Stromal cell of bone marrow (primary cell): ENCODE measurements at places on chromosomes 1 and 21.

GRCh38 chr1:233916706-233917105, 12.2 kb downstream of the SLC35F3 start:
- no peak for DNase-seq

- no peak for DNase-seq
Measured at GRCh38 chr1:110918016-110918415, 45.1 kb downstream of the CD53 start.

GRCh38 chr1:183164340-183164739, 21.7 kb upstream of the LAMC2 start:
- DNase-seq, result no peak

DNA sequence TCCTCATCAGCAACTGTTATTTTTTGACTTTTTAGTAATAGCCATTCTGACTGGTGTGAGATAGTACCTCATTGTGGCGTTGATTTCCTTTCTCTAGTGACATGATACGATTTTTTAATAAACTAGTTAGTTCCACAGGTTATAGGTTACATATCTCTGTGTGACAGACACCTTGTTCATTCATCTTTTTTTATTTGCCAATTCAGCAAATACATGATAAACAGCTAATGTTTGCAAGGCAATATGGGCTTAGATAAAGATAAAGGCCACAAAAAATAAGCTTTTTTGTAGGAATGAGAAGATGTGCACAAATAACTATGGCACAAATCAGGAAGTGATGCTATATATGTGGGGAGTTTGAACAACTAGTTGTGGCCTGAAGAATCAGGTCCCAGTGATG, 366.8 kb downstream of the HLX start:
- no peak for DNase-seq

GRCh38 chr1:90509225-90510048, 207.7 kb downstream of the BARHL2 start:
- no peak for DNase-seq

GRCh38 chr1:214329470-214330220, 48.7 kb downstream of the SMYD2 start:
- DNase-seq, result no peak

- DNase-seq, result no peak
Measured at GRCh38 chr1:228082918-228083870, 686 bp downstream of the ARF1 start.

GRCh38 chr1:62436039-62436465, 797 bp upstream of the USP1 start:
- no peak for DNase-seq
